ENCODE measurements at places on chromosomes 3 and 15.

DNA sequence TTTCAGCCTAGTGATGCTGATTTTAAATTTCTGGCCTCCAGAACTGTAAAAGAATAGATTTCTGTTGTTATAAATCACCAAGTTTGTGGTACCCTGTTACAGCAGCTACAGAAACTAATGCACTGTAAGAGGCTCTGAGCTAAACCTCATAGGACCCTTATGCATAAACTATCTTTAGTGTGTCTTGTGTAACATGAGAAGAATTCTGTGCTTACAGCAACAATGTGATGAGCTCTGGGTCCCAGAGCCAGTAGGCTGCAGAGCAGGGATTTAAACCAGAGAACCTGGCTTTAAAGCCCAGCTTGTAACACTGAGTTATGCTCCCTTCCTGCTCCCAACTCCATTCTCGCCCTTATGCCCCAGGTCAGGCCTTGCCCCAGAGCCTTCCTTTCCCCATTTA lies 113.1 kb downstream of the THSD4 start:
- DNase-seq = no peak

DNA sequence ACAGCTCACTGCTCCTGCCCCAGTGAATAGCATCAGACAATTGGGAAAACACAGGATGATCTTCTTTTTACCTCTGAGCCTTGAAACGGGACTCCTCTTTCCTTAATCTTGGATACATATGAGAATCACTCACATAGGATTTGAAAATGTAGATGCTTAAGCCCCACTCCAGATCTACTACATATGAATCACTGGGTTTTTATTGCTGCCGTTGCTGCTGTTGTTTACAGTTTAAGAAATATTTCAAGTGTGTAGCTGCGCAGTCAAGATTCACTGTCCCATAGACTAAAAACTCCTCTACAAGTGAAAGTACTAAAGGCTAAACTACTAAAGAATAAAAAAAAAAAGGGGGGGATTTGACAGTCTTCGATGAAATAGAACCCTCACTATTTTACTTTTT lies 765.9 kb downstream of the NTRK3 start:
- DNase-seq = no peak

DNA sequence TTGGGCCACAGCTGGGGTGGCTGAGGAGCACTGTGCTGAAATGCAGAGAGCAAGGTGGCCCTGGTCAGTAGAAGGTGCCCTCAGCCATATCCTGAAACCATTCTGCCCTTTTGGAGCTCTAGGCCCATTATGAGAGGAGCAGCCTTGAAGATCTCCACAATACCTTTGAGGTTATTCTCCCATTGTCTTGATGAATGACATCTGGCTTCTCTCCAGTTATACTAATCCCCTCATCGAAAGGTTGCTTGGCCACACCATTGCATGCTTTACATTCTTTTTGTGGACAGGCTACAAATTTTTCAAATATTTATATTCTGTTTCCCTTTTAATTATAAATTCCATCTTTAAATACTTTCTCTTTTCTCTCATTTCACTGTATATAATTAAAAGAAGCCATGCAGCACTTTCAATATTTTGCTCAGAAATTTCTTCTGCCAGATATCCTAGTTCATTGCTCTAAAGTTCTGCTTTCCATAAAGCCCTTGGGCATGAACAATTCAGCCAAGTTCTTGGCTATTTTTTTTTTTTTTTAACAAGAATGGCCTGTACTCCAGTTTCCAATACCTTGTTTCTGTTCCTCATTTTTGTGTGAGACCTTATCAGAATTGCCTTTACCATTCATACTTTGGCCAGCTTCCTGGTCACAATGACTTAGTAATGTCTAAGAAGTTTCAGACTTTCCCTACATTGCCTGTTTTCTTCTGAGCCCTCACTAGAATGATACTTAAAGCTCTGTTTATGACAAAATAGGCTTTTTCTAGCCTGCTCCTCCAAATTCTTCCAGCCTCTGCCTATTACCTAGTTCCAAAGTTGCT lies 138.9 kb upstream of the SGO1 start:
- no peak for DNase-seq

GRCh38 chr15:28901987-28902745 lies 16.4 kb downstream of the APBA2 start:
- DNase-seq = no peak

DNA sequence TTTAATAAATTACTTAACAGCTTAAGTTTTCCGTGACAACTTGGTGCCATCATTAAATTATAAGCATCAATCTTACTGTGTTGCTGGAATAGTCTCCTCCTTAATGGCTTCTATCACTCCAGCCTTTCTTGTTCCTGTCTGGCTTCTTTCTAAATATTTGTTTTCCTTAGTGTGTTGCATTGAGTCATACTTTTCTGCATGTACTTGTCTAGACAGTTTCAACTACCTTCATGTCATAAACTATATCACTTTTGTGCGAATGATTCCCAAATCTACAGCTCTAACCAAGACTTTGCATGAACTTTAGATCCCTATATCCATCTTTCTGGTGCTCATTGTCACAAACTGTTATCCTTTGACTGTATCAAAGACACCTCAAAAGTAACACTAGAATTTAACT lies 78.4 kb downstream of the AKAP13 start:
- DNase-seq = no peak

DNA sequence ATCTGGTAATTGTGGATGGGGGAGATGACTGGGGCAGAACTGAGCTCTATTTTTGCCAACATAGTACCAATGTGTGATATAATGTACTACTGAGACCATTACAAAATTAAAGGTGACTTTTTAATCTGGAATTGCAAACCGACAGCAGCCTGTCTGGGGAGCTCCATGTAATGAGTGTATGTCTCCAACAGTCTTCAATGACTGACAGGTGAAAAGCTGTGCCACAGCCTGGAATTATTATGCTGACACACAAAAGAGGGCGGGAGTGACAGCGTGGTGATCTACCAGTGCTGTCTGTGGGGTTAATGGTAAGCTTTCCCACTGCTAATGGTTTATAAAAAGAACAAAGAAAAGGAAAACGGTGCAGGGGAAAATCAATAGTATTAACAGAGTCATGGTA lies 143.4 kb downstream of the CLSTN2 start:
- DNase-seq = no peak

- no peak for DNase-seq
Measured at GRCh38 chr15:100043692-100044091, 298.1 kb downstream of the ADAMTS17 start.

GRCh38 chr3:47197287-47197686 lies 33.4 kb upstream of the SETD2 start:
- no peak for DNase-seq

DNA sequence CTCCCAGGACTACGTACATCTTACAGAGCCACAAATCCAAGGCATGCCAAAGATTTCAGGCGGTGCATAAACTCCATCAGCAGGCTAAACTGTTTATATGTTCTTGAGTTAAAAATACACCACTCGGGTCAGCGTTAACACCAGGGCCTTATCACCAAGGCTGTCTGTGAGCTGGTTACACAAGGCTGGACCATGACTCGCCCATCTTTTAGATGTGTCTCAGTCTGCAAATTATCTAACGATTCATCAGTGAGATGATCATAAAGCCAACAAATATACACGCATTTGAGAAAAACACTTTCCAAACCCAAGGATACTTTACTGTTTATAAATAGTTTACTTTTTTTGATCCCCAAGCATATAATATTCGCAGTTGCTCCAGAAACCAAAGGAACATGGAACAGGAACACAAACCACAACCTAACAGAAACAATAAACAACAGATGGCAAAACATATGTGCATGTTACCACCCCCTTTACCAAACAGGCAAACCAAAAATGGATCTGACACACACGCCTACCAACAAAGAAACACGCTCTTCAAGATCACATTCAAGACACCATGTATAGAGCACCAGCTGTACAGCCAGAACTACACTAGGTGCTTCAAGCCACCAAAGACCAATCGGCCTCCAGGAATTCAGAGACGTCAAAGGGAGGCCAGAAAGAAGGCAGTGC lies 15.4 kb downstream of the LRIG1 start:
- DNase-seq = no peak

DNA sequence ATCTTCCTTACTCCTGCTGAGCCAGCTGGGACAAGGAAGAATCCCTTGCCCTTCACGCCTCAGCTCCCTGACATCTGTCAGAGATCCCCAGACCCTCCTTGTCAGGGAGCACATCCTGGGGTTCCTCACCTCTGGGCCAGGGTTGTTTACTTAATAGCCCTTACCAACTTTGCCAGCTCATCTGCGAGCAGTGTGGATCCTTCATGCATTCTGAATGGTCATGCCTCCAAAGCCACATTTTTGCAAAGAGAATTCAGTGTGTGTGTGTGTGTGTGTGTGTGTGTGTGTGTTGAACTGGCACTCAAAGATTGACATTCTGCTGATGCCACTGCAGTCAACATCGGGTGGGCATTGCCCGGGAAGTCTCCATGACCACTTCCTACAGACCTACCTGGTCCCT lies 112.6 kb downstream of the SLC49A4 start:
- no peak for DNase-seq

GRCh38 chr3:116216761-116217160 lies 228.5 kb downstream of the LSAMP start:
- no peak for DNase-seq

DNA sequence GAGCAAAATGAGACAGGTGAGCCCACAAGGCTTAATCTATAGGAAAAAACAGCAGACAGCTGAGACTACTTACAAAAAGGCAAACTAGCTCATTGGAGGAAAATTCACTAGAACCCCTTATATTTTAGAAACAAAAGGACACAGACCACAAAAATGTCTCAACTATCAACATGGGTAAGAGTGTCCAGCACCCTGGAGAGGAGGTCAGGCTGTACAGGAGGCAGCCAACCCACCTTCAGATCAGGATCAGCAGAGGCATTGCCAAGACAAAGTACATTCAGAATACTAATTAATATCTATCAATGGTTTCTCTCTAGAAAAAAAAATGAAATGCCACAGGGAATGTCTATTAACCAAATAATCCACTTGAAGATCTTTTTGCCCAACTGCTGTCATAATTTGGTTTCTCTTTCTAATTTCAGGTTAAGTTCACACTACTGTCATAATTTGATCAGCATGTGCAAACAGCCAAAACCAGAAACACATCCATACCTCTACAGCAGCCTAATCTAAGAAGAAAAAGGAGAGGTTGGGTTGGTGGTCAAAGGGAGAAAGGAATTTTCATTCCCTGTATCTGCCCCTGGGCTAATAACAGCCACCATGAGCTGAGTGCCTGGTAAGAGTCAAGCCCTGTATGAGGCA lies 26.0 kb upstream of the THBS1 start:
- no peak for DNase-seq

GRCh38 chr15:27050163-27050562 lies 79.2 kb downstream of the GABRG3 start:
- DNase-seq = no peak

DNA sequence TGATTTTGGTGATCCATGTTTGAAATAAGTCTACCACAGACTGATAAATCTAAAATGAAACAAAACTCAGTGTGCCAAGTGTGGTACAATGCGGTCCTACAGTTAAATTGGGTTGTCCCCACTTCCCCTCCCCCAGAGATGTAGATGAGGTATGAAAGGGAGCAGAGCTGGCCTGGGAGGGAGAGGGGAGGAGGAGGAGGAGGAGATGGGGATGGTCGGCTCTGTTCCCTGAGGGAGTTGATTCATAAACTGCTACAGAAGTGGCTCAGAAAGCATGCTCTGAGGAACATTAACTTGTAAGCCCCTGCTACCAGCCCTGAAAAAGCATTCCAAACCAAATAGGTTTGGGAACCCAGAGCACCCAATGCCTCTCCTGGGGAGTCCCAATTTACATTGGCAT lies 28.0 kb upstream of the CHRNB4 start:
- DNase-seq = no peak

GRCh38 chr3:43728476-43728875 lies 37.7 kb downstream of the ABHD5 start:
- DNase-seq = no peak

All from activated naive CD4-positive, alpha-beta T cell (primary cell).